Activated naive CD4-positive, alpha-beta T cell treated with anti-CD3 and anti-CD28 coated beads, Interleukin-2, amount 50 U/mL, for 16 hours (primary cell): ENCODE measurements at places on chromosomes 11 and 22.

- DNase-seq = no peak
These were observed 98.2 kb downstream of the RDX start for GRCh38 chr11:110198031-110198729.

- no peak for DNase-seq
These were observed 101.2 kb downstream of the NAT10 start for GRCh38 chr11:34206407-34207300.

DNA sequence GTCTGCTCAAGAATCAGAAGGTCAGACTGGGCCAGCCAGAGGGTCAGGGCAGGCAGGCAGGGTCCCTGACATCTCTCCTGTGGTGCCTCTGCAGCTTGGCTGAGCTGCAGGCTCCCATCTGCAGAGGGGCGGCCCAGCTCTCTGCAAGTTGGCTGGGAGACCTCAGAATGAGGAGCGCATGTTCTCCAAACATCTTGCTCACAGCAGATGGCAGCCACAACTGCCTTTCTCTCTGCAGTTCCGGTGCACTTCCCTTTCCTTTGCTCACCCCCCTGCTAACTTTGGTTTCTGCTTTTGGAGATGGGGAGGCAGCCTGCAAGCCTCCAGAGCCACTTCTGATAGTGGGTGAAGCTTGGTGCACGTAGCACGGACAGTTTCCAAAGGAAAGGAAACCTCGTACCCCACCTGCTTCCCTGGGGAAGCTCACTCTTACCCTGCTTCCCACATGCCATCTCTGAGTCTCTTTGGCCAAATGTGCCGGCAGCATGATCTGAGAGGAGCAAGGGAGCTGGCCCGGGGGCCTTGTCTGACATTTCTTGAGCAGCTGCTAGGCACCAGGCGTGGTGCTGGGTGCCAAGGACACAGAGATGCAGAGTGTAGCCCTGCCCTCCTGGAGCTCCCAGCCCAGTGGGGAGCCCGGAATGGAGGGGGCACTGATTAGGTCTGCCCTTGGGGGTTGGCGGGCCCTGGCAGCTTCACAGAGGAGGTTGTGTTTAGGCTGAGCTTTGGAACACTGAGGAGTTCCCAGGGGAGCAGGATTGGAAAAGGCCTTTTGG, 18.2 kb downstream of the DAGLA start:
- DNase-seq = no peak

GRCh38 chr11:28227460-28227859, 119.3 kb downstream of the METTL15 start:
- no peak for DNase-seq

- no peak for DNase-seq
These were observed 37.9 kb downstream of the SWAP70 start for GRCh38 chr11:9701799-9702198.

- peak; percentile 10 for DNase-seq
These were observed 117.1 kb downstream of the KCNQ1 start for GRCh38 chr11:2561696-2562581.

GRCh38 chr11:130436171-130436570, 7.8 kb upstream of the ADAMTS8 start:
- DNase-seq = no peak

GRCh38 chr11:121300313-121300971, 7.9 kb downstream of the SC5D start:
- DNase-seq = no peak

DNA sequence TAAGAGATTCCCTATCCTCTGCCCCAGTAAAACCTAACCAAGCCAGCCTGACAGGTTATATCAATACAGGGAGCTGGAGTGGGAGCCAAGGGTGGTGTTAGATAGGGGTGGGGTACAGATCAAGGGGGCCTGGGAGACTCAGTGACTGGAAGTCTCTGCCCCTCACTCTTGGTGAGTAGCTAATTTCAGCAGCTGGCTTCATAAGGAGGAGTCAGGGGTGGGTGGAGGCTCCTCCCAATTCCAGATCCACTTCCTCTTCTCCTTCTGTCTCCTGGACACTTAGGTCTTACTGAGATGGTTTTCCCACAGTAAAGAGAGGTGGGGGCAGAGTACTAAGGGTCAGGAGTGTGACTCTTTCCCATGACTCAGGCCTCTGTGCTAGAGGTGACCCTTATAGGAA, 1.1 kb upstream of the VSIG2 start:
- no peak for DNase-seq

- DNase-seq = no peak
These were observed 29.7 kb upstream of the CAVIN3 start for GRCh38 chr11:6350043-6350442.

DNA sequence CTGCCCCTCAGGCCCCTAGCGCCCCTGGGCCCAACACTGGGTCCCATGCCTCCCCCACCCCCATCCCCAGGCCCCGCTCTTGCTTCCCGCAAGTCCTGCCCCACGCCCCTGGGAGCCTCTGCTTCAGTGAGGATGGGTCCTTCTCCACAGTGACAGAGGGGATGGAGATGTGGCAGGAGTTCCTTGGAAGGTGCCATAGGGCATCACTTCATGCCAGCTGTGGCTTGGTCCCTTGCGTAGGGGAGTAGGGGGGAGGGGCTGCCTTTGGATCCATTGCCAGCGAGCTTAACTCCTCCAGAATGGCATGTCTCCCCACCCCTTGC, 9.5 kb upstream of the TBC1D22A start:
- DNase-seq = no peak

DNA sequence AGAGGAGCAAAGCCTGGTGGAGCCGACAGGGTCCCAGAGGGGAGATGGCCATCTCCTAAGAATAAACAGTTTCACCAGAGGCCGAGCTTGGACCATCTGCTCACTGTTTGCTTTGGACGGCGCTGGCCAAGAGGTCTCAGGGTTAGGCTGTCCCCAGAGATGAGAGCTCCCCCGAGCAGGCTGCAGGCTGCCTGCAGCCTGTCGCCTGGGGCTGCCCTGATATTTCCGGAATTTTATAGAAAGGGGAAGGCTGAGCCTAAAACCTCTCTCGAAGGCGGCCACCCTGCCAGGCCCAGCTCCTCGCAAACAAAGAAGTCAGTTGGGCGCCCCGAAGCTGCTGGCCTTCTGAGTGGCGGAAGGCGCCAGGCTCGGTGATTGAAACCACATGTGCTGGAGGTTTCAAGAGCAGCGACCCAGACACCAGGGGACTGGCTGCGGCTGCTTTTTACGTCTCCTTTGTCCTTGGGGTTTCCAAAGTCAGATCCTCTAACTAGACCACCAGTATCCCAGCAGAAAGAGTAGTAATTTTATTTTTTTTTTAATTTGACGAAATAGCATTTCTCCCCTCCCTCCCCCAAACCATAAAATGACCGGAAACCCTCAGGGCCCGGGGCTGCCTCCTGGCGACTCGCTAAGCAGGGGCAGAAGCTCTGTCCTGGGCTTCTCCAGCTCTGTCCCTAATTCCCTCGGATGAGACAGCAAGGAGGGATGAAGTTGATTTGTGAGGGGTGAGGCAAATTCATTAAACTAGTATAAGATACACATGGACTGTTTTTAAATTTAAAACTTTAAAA, 57.4 kb downstream of the CLMP start:
- no peak for DNase-seq

DNA sequence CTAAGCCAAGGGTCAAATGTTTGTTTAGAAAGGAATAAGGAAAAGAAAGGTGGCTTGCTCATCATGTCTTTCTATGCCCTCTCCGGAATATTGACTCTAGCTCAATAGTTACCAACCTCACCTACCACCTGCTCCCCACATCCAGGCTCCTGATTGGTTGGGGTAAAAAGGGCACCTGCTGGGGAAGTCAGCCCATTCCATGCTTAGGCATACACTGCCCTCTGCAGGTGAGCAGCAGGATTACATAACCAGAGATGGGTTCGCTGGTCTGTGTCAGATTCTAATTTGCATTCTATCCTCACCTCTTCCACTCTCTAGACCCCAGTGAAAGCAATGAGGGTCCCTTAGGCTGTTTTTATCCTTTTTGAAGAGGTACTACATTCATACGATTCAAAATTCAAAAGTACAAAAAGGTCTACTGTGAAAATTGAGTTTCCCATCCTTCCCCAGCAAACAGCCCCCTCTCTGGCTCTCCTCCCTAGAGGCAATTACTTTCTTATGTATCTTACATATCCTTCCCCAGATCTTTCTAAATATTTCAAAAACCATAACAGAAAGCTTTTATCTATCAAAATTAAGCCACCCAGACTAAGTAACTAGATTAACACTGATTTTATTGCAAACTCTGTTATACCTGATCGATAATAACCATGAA, 98.0 kb upstream of the ASPHD2 start:
- peak; percentile 58 for DNase-seq

GRCh38 chr11:114478768-114479167, 39.5 kb downstream of the REXO2 start:
- no peak for DNase-seq
